GM19239 (cell line): ENCODE measurements at places on chromosomes 1 and 21.

GRCh38 chr21:20998456-20998789 is 214 bp downstream of the NCAM2 start:
- DNase-seq: no peak

- DNase-seq: no peak
These were observed 100.1 kb downstream of the BRINP2 start for GRCh38 chr1:177270863-177271262.

DNA sequence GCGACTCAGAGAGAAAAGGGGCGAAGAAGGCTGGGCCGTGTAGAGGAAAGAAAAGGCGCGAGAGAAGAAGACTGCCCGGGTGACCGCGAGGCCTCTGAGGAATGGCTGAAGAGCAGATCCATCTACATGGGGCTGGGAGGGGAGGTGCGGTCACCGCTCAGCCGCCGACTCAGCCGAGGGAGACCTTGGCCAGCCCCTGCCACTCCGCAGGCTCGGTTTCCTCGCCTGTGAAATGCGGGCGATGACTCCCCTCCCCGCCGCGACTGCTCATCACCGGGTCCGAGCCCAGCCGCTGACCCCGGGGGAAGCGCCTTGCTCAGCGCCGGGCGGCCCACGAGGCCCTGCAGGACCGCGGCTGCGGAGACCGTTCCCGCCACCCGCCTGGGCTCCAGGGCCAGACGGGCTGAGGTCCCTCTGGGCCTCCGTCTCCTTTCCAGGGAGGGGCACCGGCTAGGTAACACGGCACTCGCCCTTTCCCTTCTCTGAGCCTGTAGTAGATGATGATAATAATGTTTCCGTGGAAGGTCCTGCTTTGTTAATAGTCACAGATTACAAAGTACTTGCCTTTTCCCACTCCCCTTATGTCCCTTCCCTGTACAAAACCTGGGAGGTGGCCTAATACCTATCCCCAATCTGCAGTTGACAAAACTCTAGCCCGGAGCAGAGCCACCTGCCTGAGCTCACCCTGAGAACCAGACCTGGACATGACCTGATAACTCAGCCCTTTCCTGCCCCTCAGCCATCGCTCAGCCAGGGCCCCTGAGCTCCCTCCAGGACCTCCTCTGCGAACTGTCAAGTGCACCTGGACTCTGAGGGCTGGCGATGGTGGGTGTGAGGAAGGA is 1.6 kb upstream of the BSND start:
- no peak for DNase-seq

GRCh38 chr1:29825941-29826415 is 589.7 kb downstream of the PTPRU start:
- no peak for DNase-seq

GRCh38 chr1:161484613-161485012 is 20.6 kb upstream of the FCGR2A start:
- DNase-seq: no peak

DNA sequence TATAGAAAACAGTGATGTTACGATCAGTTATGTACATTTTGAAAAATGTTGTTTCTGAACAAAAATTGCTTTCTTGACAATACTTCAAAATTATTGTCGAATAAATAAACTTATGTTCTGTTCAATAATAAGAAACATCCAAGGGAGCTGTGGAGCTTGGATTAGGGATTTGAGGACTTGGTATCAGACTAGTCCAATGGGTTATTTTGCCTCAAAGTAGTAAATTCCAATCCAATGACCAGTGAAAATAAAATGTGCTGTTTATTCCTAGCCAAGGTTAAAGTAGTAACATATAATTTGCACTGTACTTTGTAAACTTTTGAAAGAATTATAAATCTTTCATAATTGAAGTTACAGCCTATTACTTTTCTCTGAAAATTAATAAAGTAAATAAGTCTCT is 79.1 kb upstream of the IVNS1ABP start:
- no peak for DNase-seq

- DNase-seq: no peak
These were observed 369.7 kb downstream of the MATN1 start for GRCh38 chr1:30353637-30354036.

DNA sequence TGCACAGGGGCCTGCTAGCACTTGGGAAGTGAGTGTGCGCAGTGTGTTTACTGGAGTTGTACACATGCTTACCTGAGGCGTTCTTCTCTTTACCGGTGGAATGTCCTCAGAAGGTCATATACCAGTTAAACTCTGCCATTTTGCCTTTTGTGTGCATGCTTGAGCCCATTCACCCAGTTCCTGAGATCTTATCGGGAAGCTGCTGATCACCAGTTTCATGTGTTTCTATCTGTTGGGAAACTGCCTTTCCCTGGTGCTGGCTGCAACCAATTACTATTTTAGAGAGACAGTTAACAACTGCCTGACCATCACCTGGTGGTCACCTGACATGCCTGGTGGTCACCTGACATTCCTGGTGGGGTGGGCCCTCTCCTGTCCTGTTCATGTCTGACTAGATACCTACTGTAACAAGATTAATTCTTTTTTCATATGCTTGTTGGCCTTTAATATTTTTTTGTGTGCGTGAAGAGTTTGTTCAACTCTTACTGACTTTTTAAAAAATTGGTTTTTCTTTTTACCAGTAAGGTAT is 137.0 kb downstream of the RASAL2 start:
- no peak for DNase-seq

GRCh38 chr1:12166834-12167492 is at the start of gene TNFRSF1B:
TSS of gene TNFRSF1B (plus strand) at chr1:12166991. CDS start at chr1:12167092, 101 bp downstream.
- peak; percentile 83 for DNase-seq

DNA sequence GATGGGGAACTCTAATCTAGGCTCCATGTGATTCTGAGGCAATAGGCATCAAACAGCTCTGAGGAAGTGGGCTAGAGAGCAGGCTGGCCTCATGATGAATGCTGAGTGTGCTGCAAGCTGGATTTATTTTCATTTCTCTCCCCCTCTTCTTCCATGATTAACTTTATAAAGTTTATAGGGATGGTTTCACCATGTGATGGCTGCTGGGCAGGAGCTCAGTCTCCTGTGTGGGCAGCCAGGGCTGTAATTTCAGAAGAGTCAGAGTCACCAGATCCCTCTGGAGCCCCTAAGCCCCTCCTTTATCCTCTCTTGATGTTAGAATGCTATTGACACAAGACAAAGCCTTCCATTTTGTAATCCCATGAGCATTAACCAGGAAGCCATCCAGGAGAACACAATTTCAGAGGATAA is 143.6 kb downstream of the CNIH3 start:
- DNase-seq: no peak

DNA sequence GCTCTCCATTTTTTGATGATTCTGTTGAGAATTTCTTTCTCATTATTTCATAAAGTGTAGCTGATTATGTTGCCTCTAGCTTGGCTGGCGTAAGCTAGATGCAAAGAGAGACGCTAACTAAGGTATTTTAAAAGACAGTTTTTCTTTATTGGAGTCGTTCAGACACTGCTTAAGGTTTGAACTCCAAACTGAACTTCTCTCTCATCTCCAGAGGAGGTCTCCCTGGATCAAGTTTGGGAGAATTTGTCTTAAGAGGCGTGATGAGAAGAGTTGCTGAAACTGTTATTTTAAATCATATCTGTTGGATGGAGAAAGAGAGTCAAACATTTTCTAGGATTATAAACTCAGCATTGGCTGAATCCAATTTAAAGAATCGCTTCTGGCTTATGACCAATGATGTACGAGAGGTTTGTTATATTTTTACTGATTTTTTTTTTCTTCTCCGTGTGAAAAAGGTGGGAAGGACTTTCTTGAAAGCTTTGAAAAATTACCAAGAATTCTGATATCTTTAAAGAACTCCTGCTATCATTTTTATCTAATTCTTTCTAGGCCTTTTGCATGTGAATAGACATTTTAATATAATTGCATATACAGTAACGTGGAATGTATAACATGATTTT is 34.0 kb downstream of the MAP3K7CL start:
- no peak for DNase-seq

DNA sequence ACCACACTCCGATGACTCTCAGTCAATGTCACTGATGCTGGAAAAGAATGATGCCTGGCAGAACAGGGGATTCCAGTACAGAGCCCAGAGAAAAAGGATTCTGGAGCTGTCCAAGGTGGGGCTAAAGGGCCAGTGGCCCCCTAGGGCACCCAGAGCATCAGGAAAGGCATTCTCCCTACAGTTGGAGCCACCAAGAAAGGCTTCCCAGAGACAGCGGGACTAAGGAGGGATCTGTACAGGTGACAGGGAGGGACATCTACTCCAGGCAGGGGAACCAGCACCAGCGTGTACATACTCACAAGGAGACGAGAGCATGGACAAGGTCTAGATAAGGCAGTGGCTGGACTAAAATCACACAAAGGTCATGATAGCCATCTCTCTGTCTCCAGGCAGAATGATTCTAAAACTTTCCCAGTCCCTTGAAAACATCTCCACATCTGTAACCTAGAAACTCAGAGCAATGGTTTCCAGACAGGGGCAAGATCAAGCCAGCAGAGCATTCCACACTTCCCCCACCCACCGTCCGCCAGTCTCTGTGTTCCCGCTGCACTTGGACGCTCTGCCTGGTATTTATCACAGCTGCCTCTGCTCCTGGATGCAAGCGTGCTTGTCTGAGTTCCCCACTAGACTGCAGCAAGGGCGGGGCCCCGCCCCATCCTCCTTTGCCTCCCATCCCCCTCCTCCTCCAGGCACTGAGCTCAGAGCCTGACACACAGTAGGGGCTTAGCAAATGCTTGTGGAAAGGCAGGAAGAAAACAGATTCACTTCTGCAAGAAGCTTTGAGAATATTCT is 111.6 kb upstream of the ZC3H12A start:
- DNase-seq: no peak

DNA sequence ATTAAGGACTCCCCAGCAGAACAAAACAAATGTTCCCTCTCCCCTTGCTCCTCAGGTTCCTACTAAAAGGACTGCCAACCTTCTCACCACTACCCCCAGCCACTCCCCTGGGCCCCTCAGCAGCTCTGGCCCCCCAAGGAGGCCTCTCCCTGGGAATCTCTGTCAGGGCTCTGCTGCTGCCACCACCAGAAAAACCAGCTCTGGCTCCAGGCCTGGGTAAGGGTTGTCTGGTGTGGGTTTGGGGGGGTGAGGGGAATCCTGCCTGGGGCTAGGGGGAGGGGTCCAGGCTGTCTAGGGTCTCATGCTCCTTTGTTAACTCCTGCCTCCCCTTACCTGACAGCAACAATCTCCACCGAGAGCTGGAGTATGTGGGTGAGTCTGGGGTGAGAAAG is 4.8 kb downstream of the NECTIN4 start:
- DNase-seq: no peak

GRCh38 chr1:200512191-200512590 is 102.4 kb upstream of the ZNF281 start:
- no peak for DNase-seq

DNA sequence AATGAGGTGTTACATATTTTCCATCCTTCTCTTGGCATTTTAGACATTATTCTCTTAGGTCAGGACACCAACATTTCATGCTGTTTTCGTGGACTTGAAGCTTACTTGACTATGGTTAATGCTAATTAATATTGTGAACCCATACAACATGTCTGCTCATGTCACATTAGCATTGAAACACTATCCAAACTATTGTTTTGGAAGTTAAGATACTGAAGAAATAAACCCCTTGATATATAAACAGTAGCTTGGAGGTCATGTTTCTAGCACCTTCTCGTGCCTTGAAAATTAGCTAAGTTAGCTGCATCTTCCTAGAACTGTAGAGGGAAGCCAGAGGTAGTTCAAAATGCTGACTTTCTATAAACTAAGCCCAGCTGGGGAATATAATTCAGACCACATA is 288.8 kb downstream of the LTN1 start:
- DNase-seq: no peak

GRCh38 chr1:166944186-166944967 is 31.0 kb downstream of the ILDR2 start:
- no peak for DNase-seq

DNA sequence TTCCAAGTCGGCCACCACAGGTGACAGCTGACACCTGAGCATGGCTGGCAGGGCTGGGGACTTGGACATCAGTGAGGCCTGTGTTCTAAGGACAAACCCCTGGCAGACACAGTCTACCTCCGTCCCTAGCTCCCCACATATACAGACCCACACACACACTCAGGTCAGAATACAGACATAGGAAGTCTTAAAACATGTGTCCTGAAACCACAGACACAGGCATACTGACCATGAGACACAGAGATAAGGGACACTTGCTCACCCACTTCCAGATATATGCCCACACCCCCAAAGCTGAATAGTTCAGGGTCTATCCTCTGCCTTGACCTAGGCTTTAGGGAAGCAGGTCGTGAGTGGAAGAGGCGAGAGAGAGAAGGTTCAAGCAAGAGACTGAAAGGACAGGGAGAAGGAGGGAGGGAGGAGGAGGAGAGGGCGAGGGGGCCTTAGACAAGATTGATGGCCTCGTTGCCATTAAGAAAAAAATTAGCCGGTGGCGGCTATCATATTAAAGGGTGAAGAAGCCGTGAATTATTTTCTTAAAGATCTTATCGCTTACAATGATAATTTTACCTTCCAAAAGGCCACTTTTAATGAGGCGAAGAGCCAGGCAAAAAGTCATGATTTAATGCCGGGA is 49.9 kb downstream of the TMEM53 start:
- DNase-seq: no peak

GRCh38 chr1:193104502-193104906 is 710 bp downstream of the GLRX2 start:
- no peak for DNase-seq

DNA sequence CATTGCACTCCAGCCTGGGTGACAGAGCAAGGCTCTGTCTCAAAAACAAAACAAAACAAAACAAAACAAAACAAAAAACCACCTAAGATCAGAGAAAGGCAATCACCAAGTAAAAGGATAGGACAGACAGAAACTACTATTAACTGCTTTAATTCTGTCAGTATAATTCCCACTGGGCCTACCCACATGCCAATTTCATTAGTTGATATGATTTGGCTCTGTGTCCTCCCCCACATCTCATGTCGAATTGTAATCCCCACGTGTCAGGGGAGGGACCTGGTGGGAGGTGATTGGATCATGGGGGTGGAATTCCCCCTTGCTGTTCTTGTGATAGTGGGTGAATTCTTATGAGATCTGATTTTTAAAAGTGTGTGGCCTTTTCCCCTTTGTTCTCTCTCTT is 27.2 kb upstream of the CAPZB start:
- no peak for DNase-seq

DNA sequence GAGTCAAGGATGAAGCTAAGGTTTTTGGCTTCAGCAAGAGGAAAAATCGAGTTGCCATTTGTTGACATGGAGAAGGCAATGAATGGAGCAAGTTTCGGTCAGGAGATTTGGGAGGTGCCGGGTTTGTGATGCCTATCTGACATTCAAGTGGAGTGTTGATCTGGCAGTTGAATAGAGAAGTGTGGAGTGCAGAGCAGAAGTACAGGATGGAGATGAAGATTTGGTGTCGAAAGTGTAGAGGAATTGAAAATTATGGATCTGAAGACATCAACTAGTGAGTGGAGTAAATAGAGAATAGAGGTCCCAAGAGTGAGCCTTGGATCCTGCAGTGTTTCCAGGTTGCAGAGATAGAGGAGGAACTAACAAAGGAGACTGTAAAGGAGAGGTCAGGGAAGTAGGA is 25.9 kb downstream of the CITED4 start:
- DNase-seq: no peak

DNA sequence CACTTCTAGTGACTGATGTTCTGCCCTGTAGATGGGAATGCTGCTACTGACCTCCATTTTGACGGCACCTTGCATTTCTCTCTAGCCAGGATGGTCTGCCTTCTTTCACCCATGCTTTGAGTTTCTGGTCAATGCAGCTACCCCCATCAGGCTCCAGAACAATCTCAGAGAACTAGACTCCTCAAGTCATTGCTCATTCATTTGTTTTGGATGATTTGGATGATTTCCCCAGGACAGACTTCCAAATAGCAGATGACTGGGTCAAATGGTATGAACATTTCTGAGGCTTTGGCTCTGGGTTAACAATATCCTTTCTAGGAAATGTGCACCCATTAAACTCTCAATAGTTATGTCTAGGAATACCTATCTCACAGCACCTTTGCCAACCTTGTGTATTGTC is 63.9 kb downstream of the CSMD2 start:
- no peak for DNase-seq
